IMR-90 (cell line): ENCODE measurements at places on chromosomes 4 and X. TPM values are rescaled to one million over a fixed set of nuclear protein-coding genes. Genes with fewer than 3 reads are reported as not detected.

Gene SSX2
- not detected in 2 replicates for total RNA-seq

Gene APLN
- total RNA-seq: under 0.01 and 0.18 TPM in 2 replicates

Gene IL13RA1
- 31.7 and 35.6 TPM in 2 replicates for total RNA-seq

Gene OFD1
- 8.4 and 10.6 TPM in 2 replicates for total RNA-seq

Gene MRPL1
- total RNA-seq: 13.4 and 33.6 TPM in 2 replicates

DNA sequence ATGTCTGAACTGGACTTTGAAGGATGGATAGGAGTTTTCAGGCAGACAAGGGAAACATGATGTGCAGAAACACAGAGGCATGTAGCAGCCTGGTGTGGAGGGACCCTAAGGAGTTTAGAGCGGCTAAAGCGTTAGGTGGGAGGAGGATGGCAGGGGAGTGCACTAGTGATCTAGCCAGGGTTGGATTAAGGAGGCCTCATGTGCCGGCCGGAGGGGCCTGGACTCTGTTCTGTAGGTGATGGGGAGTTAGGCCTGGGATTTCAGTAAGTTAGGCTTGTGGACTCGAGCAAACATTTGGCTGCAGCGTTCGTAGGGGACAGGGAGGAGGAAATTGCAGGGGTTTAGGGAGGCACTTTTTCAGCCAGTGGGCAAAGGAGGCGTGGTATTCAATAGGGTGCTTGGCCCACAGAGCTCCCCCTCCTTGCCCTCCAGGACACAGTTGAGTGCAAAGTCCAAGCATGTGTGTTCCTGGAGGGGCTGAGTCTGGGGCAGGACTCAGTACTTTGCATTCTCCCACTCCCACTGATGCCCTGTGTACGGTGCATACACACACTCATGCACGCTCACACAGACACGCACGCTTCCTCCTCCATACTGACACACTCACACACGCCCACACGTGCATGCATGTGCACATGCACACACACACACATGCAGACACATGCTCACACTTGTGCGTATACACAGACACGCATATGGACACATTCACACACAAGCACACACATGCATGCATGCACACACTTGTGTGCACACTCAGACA lies 18.6 kb downstream of the PSAPL1 start:
- no peak for DNase-seq

DNA sequence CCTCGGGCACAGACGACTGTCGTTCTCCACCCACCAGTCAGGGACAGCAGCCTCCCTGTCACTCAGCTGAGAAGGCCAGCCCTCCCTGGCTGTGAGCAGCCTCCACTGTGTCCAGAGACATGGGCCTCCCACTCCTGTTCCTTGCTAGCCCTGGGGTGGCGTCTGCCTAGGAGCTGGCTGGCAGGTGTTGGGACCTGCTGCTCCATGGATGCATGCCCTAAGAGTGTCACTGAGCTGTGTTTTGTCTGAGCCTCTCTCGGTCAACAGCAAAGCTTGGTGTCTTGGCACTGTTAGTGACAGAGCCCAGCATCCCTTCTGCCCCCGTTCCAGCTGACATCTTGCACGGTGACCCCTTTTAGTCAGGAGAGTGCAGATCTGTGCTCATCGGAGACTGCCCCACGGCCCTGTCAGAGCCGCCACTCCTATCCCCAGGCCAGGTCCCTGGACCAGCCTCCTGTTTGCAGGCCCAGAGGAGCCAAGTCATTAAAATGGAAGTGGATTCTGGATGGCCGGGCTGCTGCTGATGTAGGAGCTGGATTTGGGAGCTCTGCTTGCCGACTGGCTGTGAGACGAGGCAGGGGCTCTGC lies 7.9 kb upstream of the MSANTD1 start:
- no peak for DNase-seq

DNA sequence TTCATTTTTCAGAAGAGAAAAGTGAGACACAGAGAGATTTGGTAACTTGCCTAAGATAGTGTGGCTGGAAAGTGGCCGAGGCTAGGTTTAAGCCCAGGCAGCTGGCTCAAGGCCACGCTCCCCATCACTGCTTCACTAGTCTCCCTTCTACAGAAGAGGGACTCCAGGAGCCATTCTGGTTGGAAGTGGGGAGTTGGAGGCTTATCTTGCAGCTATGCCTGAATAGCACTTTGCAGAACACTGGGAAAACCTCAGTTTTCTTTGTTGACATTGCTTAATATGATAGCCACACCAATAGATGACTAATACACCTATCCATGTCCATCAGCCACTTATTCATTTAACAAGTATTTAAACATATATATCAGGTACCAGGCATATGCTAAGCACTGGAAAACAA lies 18.5 kb downstream of the LRRC66 start:
- DNase-seq: peak; percentile 40

- DNase-seq: no peak
Observed at GRCh38 chr4:82681754-82682153, 116.8 kb downstream of the SCD5 start.

DNA sequence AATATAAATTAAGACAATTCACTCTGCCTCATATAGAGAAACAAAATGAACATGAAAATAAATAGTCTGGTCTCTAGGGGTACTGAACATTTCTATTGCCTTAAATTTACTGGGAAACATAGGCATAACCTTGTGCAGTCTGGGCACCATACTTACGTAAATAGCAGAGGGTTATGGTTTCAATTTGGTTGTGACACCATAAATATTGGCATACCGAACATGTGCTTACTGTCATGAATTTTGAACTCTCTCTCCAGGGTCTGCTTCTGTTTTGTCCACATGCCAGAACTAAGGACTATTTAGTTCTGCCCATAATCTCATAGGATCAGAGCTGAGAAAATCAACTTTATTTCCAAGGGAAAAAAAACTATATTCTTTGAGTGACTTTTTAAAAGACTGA lies 17.6 kb downstream of the PDGFC start:
- DNase-seq: no peak

GRCh38 chr4:40288566-40288965 lies 46.6 kb upstream of the CHRNA9 start:
- DNase-seq: no peak

GRCh38 chr4:110484767-110485166 lies 8.8 kb downstream of the ENPEP start:
- peak; percentile 90 for DNase-seq

DNA sequence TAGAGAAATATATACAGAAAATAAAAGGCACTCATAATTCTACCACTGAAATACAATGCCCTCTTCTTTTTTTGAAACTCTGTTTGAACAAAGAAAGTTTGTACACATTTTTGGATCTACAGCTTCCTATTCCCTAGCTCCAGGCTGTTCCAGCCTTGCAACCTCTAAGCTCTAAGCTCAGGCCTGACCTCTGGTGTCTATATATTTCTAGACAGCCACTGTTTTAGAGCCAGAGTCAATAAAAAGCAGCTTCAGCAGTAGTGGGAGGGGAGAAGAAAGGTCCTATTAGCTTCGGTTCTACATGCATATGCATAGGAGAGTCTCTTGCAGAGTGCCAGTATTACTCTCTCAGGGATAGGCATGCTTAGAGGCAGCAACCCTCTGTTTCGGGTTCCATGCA lies 39.7 kb downstream of the CLDN2 start:
- peak; percentile 33 for DNase-seq

GRCh38 chr4:107654694-107655093 lies 65.3 kb downstream of the PAPSS1 start:
- no peak for DNase-seq

DNA sequence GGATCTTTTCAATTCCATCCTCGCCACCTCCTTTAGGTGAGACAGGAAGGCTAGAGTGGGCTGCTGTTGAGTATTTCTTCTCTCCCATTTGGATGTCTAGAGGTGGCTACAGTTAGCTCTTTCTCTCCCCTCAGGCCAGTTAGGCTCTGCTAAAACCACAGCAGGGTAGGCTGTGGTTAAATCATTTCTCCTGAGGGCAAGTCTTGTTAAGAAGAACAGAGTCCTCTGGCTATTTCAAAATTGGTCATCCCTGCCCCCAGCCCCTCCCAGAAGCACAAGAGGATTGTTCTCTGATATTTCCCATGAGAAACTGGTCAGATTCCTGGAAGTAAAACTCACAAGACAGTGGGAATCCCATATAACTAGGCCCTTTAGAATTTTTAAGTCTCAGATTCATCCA lies 1359.5 kb downstream of the TECRL start:
- no peak for DNase-seq

GRCh38 chr4:74624351-74625151 lies 169.8 kb downstream of the BTC start:
- DNase-seq: peak; percentile 96

- no peak for DNase-seq
Observed at GRCh38 chrX:45823536-45823935, 622.9 kb upstream of the DIPK2B start.

GRCh38 chrX:40064055-40064597 lies 33.6 kb downstream of the BCOR start:
- no peak for DNase-seq

DNA sequence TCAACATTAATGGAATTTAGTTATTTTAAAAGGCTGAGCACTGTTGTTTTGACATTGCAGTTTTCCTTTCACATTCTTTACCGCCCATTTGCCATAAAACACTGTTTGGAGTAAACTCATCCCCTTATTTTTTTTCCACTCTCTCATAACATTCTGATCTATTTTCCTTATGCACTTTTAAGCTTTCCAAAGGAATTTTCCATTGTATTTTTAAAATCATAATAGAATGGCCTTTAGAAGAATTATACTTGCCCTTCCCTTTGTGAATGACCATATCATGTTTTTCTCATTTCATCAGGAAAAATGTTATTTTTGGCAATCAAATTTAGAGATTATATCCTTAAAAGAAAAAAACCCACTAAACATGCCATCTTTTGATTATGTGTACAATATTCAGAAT lies 1074.2 kb downstream of the STIM2 start:
- no peak for DNase-seq

- DNase-seq: no peak
Observed at GRCh38 chr4:517806-518070, 18.7 kb downstream of the PIGG start.
